ENCODE measurements at places on chromosomes 2 and 18. TPM values are rescaled to one million over a fixed set of nuclear protein-coding genes. Genes with fewer than 3 reads are reported as not detected.

- DNase-seq = no peak
These were observed 97.4 kb downstream of the FSIP2 start for GRCh38 chr2:185835974-185836373.

DNA sequence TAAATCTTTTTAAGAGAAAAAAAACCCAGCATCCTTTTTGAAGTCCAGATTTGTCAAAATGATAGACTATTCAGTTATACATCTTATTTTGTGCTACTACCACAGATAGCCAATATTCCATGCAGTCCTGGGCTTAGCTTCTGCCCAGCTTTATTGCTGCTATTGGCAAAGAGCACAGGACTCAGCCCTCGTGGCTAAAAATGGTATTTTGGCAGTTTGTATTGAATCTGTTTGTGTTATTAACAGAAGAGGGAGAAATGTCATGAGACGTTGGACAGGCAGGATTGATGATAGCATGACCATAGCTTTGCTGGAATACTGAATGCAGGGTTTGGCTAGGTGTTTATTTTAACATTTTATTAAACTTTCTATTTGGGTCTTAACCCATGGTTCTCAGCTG, 19.4 kb downstream of the ELAC1 start:
- no peak for DNase-seq

The SERPINB2 gene
- total RNA-seq = not detected

DNA sequence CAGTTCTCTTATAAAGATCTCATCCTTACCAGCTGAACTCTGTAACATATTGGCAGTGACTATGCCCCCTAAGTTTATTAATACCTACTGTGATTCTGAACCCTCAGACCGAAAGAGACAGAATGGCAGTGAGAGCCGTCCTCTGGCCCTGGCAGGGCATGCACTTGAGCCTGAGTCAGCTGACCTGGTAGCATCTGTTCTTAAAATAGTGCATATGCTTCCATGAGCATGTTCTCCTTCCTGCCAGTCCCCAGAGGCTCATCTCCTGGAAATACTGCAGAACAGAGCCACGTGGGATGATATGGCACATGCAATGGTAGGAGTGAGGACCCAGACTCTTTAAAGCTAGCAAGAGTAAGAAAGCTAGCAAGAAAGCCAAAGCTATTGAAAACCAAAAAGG, 59.0 kb downstream of the RASGRP3 start:
- DNase-seq = no peak

GRCh38 chr2:220556658-220557057, 929.2 kb downstream of the SLC4A3 start:
- no peak for DNase-seq

The CLEC4F gene
- not detected for total RNA-seq

The MAPRE3 gene
- 16.6 TPM for total RNA-seq

The REG1B gene
- total RNA-seq = 4.9 TPM

The PSMG2 gene
- total RNA-seq = 27.0 TPM

- no peak for DNase-seq
These were observed 8.5 kb downstream of the FMNL2 start for GRCh38 chr2:152343426-152343825.

GRCh38 chr18:79943608-79944125, 7.8 kb downstream of the SLC66A2 start:
- DNase-seq = no peak

The GPR155 gene
- 9.3 TPM for total RNA-seq

DNA sequence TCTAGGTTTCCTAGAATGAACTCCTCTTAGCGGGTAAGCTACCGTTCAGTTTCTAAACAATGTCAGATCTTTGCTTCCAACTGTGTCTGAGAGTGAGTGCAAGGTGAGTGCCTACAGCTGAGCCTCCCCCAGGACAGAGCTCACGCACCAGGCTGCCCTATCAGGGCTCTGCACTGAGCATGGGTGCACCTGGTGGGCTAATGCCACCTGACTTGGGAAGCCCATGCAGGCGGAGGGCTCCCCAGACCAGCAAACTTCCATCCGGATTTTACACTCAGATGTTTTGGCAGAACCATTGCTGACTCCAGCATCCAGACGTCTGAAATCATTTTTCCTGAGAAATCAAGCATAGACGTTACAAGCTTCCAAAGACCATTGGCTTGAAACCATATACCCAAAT, 16.1 kb upstream of the MLPH start:
- DNase-seq = no peak

- DNase-seq = no peak
These were observed 5.9 kb downstream of the CCDC121 start for GRCh38 chr2:27622921-27623384.

GRCh38 chr2:227186751-227187150, 22.3 kb downstream of the COL4A3 start:
- DNase-seq = no peak

- no peak for DNase-seq
These were observed 30.5 kb upstream of the ATP8B1 start for GRCh38 chr18:57833441-57834101.

GRCh38 chr18:3016585-3017297, 3.8 kb upstream of the LPIN2 start:
- no peak for DNase-seq

GRCh38 chr2:75292826-75293225, 93.5 kb upstream of the TACR1 start:
- DNase-seq = no peak

- peak; percentile 21 for DNase-seq
These were observed 24.9 kb downstream of the GLI2 start for GRCh38 chr2:120760446-120761135.

The GTF2A1L gene
- total RNA-seq = not detected

The CHRND gene
- total RNA-seq = not detected

DNA sequence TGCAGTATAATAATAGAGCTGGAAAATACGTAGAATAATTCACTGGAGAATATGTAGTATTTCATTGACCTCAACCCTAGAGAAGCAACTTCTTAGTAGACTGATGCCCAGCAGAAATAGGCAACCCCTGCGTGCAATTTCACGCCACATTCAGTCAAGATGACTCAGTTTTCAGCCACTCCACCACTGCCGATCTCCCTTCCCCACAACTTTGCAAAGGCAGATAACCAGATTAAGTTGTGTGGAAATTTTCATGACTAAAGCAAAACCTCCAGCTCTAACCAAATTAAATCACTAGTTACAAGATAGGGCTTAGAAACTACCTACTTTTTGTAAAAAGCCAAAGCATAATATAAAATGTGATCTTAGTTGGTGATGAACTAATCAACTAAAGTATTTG, 63.3 kb upstream of the STK17B start:
- no peak for DNase-seq

- no peak for DNase-seq
These were observed 39.6 kb downstream of the PAX8 start for GRCh38 chr2:113238871-113239839.

- DNase-seq = no peak
These were observed 19.3 kb downstream of the MRPL30 start for GRCh38 chr2:99200076-99200800.

DNA sequence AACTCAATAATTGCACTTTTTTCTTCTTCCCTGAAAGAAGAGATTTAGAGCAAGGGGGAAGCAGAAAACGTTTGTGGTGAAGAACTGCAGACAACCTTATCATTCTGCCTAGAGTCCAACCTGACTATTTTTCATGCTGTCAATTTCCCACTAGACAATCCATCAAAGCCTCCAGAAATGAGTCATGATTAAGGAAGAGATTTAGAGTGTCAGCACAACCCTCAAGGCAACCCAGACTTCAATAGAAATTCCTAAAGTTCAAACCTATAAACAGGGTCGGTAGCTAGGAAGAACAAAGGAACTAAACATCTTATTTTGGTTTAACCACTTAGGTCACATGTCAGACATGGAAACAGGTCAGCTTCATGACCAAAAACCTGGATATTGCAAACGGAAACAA, 86.9 kb downstream of the SLC25A12 start:
- no peak for DNase-seq

- DNase-seq = no peak
These were observed 1.3 kb upstream of the IL1R1 start for GRCh38 chr2:102141011-102141943.

The RAB12 gene
- 16.8 TPM for total RNA-seq

The GULP1 gene
- 1.2 TPM for total RNA-seq

GRCh38 chr2:216492597-216493333, 5.9 kb upstream of the RPL37A start:
- no peak for DNase-seq

- DNase-seq = no peak
These were observed 1142.1 kb downstream of the CNTNAP5 start for GRCh38 chr2:125167152-125167551.

DNA sequence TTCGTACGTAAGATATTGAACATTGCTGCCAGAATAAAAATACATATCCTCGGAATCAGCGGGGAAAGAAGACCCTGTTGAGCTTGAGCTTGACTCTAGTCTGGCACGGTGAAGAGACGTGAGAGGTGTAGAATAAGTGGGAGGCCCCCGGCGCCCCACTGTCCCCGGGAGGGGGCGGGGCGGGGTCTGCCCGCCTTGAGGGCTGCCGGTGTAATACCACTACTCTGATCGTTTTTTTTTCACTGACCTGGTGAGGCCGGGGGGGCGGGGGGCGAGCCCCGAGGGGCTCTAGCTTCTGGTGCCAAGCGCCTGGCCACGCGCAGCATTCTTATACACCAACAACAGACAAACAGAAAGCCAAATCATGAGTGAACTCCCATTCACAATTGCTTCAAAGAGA, 324.0 kb upstream of the REG3G start:
- no peak for DNase-seq

DNA sequence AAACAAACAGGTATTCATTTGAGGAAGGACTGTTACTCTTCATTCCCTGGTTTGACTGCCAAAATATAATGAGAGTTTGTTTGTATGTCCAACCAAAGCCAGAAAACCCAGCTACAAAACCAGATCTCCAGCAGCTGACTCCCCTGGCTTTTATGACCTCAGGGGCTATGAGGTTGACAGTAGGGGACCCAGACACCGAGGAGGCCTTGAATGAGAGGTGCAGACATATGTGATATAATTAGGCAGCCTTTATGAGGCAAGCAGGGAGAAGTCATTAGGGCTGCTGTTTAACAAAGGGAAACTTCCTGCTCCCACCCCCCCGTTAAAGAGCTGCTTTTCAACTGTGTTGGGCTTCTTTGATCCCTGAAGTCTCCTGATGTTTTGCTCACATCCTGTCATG, 236.7 kb downstream of the SLC4A3 start:
- no peak for DNase-seq

DNA sequence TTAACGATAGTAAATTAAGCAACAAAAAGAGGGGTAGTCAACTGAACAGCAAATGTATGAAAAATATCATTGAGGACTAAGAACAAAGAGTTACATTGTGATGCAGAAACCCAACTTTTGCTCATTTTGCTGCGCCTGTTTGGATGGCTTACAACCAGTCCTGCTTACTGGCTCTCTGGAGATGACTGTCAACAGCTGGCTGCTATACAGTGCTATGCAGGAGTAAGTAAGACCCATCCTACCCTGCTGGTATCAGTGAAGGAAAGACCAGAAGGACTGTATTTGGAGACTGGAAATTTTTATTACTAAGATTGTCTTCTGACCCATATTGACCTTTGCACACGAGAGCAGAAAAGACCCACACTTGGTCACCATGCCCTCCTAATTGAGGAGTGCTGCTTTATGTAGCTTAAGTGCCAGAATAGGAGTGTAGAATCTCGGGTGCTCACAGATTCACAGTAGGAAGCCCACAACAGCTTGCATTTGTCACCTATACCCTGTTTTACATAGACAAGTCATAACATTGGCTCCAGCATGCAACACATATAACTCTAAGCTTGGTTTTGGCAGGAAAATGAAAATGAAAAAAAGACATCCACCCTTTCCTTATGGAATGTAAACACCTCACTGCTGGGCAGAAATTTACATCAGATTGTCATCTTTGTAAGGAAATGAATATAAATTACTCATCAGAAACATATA, 1915.0 kb upstream of the CELF4 start:
- DNase-seq = no peak

- no peak for DNase-seq
These were observed 214.0 kb downstream of the SS18 start for GRCh38 chr18:25876330-25876948.

- DNase-seq = no peak
These were observed 76.8 kb downstream of the ALPK2 start for GRCh38 chr18:58552057-58552461.

DNA sequence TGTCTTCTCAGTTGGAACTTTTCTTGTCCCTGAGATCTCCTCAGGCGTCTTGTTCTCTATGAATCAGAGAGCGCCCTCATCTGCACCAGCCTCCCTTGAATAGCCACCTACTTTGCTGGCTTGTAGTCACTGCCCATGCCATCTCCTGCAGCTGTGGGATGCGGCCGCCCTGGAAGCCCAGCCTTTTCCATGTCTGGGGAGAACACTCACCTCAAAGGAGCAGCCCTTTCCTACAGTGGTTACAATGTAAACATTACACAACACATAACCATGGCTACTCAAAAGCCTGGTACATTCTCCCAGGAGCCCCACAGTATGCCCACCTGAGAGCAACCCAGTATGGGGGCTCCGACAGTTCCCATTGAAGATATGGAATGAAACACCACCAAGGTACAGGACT, 351.0 kb downstream of the EN1 start:
- no peak for DNase-seq

DNA sequence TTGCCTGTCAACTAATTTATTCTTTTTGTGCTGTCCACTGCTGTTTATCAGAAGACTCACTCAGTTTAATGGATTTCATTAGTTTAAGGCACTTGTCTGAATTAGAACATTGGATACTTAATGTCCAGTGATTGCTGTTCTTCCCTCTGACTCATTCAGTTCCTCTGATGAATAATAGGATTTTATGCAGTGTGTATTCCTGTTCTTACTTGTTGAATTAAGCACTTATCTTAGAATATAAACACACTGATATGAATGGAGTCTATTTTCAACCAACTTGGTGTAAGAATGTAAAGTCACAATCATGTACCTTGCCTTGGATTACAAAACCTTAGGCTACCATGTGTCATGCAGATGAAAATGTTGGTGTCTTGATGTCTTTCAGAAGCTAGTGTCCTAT, 87.0 kb upstream of the PROKR1 start:
- no peak for DNase-seq

GRCh38 chr18:22213333-22213973, 44.1 kb downstream of the GATA6 start:
- no peak for DNase-seq

GRCh38 chr2:85421260-85422071, 3.0 kb downstream of the SH2D6 start:
- peak; percentile 89 for DNase-seq
